ENCODE measurements at places on chromosomes 1 and 21.

DNA sequence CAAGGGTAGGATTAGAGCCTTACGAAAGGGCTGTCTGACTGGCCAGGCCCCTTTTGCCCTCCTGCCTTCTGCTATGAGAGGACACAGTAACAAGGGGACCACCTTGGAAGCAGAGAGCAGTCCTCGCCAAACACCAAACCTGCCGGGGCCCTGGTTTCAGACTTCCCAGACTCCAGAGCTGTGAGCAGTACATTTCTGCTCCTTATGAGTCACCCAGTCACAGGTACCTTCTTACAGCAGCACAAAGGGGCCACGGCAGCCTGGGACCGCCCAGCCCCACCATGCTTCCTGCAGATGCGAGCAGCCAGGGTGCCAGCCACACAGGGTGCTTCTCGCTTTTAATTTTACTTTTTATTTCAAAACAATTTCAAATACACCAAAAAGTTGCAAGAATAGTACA is 17.2 kb upstream of the POFUT2 start:
- no peak for DNase-seq

DNA sequence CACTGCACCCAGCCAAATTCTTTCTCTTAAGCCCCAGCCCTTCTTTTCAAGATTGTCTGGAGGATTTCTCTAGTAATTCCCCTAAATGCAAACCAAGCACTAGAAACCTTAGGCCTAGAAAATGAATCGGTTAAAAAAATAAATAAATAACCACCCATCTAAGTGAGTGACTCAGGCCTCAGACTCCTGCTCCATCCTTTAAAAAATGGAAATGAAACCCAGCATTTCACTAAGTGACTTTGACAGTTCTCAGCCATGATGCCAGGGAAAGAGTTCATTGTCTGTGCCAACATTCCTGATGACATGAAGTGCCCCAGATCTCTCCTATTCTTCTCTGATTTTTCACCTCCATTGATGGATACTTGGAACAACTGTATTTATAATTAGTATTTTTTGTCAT is 415.2 kb upstream of the DAB1 start:
- no peak for DNase-seq

GRCh38 chr21:25700741-25701140 is 34.0 kb downstream of the ATP5PF start:
- DNase-seq, result no peak

GRCh38 chr1:217134857-217135568 is 411.8 kb upstream of the ESRRG start:
- DNase-seq, result peak; percentile 32

- DNase-seq, result peak; percentile 51
Observed at GRCh38 chr1:9289090-9289534, 3.6 kb upstream of the SPSB1 start.
